ENCODE measurements at places on chromosomes 3 and 15.

DNA sequence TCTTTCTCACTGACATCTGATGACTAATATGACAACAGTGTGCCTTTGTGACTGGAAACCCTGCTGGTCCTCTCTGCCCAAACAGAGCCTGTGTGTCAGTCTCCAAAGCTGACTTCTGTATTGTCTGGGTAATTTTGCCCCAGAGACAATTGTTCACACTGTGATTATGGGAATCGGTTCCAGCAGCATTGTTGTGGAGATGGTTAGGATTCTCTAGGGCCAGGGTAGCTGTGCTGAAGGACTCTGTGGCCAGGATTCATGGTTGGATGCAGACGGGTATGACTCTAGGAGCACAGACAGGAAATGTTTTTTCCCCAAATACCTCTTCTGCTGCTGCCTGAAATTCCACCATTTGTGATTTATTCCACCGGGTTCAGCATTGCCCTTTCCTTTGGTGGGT is 57.5 kb upstream of the ITGA11 start:
- DNase-seq: no peak

DNA sequence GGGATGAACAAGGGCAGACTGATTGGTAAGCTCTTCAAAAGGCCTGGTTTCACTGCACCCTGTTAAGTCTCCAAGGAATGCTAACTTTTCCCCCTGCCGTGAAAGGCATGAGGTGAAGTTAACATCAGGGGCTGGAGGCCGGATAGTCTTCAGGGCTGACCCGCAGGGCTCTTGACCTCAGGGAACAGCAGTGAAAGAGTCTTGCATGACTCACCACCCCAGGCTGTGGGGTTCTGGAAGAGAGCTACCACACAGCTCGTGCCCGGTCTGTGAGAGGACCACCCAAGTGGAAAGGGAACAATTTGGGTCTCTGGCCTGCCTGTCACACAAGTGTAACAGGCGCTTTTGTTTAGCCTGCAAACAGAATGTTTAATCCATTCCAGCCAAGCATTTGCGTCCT is 504.9 kb downstream of the EDEM1 start:
- DNase-seq: no peak

DNA sequence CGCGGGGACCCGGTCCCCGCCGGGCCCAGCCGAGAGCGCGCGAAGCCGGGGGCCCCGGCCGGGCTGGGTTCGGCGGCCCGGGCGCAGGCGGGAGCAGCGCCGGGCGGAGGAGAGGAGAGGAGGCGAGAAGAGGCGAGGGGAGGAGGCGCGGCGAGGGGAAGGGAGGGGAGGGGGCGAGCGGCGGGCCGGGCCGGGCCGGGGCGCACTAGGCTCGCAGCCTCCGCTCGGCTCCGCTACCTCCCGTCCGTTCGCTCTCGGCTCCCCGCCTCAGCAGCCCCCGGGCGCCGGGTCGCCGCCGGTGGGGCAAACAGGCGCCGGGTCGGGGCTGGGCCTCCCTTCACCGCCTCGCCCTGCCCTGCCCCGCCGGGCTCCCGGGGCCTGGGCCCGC is 351 bp downstream of the INSYN1 start:
- peak; percentile 62 for DNase-seq

GRCh38 chr3:177817751-177818150 is 620.5 kb upstream of the TBL1XR1 start:
- DNase-seq: no peak

DNA sequence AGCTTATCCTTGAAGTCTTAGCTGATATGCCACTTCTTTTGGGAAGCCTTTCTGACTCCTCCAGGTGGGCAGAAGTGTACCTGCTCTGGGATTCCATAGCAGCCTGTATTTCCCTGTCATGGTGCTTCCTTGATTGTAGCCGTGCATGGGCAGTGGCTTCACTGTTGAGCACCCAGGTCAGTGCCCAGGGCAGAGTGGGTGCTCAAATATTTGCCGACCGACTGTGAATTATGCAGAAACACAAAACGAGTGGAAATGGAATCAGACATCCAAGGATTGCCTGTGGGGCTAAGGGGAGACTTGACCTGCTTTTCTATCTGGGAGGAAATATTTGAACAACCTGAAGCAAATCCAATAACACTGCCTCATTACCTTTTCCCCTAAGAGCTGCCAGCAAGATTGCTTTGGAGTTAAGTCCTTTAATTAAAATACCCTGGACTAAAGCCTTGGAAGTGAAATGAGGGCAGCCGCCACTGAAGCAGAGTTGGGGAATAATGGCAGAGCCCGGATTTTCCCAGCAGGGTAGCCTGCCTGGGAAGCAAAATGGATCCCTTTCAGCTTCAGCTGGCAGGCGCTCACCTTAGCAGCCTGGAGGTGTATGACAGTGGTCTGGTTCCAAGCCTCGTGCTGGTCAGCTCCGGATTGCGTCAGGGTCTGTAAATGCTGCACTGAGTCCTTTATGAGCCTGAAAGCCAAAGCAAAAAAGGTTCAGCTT is 14.9 kb downstream of the ACOX2 start:
- DNase-seq: peak; percentile 47

Data from femur (tissue), 1 donor.